ENCODE measurements at places on chromosomes 2 and 18.

GRCh38 chr2:46699934-46700256 is 215.7 kb downstream of the MCFD2 start:
- no peak for DNase-seq

DNA sequence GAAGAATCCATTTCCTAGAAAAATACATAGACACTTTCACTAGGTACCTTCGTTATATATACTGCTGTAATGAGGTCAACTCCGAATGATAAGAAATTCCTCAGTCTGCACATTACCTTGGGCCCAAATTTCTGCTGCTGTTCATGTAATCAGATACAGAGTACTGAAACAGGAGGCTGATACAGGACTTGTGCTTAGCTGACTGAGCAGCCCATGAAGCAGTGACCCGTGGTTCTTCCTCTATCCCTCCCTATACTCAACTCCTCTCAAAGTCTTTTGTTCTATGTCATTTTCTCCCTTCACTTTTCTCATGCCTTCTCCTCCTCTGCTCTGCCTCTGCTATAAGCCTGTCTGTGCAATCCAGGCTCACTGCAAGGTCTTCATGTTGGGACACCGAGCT is 57.5 kb upstream of the ST8SIA5 start:
- no peak for DNase-seq

- DNase-seq: no peak
These were observed 750.8 kb upstream of the ACVR2A start for GRCh38 chr2:147094077-147094476.

- DNase-seq: no peak
These were observed 147.6 kb downstream of the HDAC4 start for GRCh38 chr2:239253264-239253663.

DNA sequence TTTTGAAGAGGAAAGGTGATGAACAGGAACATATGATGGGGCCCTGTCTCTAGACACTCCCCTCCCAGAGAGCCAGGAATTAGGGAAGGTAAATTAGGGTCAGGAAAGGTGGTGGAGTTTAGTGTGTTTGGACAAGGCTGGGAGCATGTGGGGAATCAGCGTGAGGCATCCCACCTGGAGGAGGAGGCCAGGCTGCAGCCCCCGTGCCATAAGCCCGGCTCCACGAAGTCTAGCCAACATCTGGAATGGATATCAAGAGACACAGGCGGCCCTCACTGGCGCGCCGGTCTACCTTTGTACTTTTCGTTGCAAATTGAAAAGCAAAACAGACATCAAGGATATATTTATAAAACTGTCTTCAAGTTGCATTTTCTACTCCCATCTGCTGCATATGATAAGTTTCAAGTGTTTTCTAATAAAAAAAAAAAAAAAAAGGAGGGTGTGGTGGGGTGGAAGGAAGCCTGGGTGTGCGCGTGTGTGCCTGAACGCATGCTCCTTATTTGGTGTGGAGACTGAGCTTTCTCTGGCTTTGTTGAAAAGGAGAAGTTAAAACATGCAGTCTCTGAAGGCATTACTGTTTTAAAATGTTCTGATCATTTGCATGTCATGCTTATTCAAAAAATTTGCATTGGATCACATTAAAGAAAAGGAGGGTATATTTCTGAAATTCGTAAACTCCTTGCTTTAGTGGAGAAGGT is 546.7 kb upstream of the ID2 start:
- no peak for DNase-seq

- no peak for DNase-seq
These were observed 33.7 kb downstream of the FASTKD2 start for GRCh38 chr2:206799083-206799482.

- DNase-seq: no peak
These were observed 709 bp downstream of the PTPN2 start for GRCh38 chr18:12883372-12883683.

DNA sequence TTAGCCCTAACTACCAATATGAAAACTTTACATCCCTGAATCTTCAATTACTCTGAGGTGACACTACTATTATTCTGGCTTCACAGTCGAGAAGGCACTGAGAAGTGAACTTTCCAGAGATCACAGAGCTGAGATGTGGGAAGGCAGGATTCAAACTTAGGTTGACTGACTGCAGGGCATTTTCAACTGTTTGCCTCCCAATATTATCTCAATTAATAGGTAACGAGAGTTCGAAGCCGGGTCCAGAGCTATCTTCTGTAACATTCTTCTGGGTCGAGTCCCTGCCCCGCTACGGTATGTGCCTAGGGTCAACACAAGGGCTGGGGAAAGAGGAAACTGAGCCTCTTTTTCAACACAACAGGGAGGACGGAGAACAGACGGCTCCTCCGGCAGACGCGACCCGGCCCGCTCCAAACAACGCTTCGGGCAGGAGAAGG is 740 bp downstream of the CHMP3 start:
- DNase-seq: no peak

- no peak for DNase-seq
These were observed 3.7 kb upstream of the AFF3 start for GRCh38 chr2:100145893-100146656.

DNA sequence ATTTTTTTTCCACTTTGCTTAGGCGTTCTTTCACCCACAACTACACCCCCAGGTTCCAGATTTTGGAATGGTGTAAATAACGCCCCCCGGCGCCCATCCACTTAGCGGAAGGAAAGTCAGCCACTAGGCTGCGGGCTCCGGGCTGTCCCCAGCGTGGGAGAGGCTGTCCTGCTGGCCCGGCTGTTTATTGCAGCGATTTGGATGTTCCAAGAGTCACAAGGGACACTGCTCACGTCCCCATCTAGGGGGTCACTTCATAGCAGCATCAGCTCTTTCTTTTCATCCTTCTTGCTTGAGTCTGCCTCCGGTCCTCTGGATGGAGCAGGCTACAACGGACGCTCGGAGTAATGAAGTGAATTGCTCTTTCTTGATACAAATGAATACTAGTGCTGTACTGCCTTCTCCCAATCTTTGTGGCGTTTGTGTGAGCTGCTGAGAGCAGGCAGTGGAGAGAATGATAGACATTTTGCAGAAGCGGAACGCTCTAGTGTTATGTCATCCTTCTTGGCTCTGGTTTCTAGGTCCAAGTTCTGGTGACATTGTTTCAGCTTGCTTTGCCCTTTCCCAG is 50.7 kb upstream of the PAIP2B start:
- peak; percentile 21 for DNase-seq

GRCh38 chr2:121480826-121481225 is 49.9 kb upstream of the RNU4ATAC start:
- DNase-seq: no peak

- DNase-seq: no peak
These were observed 3.1 kb upstream of the TMEM185B start for GRCh38 chr2:120226316-120226715.

- DNase-seq: no peak
These were observed 21.8 kb downstream of the ATG4B start for GRCh38 chr2:241659150-241659739.

DNA sequence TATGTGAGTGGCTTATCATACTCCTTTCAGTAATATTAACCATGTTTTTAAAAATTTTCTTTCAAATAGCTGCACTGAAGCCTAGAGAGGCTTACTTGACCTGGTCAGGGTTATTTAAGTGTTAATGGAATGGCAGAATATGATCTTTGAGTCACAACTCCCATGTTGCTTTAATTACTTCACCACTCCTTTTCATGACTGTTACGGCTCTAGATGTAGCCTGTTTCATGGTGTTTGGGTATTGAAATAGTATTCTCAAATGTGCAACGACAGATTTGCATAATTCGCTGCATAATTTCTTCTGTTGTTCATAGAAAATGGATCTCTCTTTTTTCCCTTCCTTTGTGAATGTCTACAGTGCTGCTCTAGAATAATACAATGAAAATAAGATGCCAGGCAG is 51.6 kb upstream of the PLA2R1 start:
- DNase-seq: no peak

GRCh38 chr18:9721893-9722550 is 13.9 kb downstream of the RAB31 start:
- DNase-seq: no peak

DNA sequence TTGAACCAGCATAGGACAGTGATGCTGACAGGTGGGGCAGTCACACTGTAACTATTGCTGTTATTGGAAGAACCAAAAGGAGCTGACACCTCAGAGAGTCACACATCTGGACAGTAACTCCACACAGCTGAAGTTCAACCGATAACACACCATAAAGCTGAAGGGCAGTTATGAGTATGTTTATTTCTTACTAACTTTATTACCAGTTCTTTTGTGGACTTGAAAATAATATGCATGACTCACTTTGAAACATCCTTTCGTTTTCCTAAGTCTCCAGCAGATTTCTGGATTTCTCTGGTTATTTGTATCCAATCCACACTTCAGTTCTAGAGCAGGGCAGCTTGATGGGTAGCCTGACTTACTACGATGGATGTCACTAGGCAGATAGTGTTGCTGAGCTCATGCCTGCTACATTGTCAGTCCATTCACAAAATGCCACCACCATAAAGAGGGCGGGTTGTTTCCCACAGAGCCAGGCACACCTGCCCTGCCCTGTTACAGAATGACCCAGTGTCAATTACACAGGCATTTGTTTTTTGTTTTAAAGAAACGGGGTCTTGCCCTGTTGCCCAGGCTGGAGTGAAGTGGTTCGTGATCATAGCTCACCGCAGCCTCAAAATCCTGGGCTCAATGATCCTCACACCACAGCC is 8.4 kb upstream of the AGBL5 start:
- DNase-seq: no peak

DNA sequence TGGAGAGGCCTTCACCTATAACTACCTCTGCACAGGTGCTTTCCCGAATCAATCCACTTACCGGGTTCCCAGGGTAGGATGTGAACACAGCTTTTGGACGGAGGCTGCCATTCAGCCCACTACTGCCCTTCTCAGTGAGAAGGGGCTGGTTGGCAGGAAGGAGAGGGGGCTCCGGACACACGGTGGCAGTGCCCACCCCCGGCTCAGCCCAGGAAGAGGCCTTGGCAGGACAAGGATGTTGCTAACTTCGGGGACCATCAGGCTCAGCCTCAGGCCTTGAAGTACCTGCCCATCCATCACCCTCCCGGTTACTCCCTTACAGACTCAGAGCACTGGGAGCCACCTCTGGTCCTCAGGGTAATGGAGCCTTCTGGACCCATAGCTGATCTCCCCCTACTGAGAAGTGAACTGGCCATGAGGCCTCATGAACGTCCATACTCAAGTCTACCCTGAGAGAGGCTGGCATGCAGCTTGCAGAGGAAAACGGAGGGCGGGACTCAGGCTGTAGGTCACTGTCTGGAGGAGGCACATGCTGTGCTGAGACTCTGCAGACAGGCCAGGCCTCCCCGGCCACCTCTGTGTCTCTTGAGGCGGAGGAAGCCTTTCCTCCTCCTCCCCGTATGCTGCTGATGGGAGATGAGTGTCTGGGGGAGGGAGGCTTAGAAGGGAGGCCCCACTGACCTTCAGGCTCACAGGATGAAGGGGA is 191.0 kb downstream of the TWIST2 start:
- DNase-seq: no peak

- no peak for DNase-seq
These were observed 26.1 kb downstream of the CDC42EP3 start for GRCh38 chr2:37645362-37645761.

DNA sequence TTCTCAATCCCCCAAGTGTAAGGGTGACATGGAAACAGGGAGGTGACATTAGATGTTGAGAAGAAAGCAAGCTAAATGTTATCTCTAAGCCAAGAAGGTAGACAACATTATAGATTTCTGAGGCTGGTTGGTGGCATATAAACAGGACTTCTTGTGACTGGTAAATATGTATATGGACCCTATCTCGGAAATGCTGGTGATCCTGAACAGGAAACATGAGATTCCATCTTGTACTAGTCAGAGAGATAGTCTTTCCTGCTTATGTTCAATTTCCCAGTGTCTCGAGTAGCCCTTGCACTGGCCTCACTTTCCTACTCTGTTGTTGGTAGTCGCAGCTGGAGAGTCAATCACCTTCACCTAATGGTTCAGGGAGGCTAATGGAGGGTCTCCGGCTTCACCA is 26.8 kb downstream of the MOGAT1 start:
- DNase-seq: no peak

GRCh38 chr2:30625701-30626100 is 178.7 kb downstream of the LCLAT1 start:
- DNase-seq: no peak

- DNase-seq: no peak
These were observed 157.6 kb downstream of the LPIN1 start for GRCh38 chr2:11904029-11904428.

GRCh38 chr2:121030523-121030922 is 254.5 kb downstream of the TFCP2L1 start:
- no peak for DNase-seq

DNA sequence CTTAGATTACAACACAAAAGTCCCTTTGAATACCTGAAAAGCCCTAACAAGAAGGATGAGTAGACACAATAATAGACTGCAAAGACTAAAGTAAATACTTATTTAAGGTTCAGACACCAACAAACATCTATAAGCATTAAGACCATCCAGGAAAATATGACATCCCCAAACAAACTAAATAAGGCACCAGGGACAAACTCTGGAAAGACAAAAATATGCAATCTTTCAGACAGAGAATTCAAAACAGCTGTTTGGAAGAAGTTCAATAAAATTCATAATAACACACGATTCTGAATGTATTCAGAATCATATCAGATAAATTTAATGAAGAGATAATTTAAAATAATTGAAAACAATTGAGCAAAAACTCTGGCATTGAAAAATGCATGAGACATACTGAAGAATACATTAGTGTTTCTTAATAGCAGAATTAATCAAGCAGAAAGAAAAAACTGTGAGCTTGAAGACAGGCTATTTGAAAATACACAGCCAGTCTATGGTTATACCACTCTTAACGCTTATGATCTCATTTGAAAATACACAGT is 1388.8 kb downstream of the DSC3 start:
- no peak for DNase-seq

DNA sequence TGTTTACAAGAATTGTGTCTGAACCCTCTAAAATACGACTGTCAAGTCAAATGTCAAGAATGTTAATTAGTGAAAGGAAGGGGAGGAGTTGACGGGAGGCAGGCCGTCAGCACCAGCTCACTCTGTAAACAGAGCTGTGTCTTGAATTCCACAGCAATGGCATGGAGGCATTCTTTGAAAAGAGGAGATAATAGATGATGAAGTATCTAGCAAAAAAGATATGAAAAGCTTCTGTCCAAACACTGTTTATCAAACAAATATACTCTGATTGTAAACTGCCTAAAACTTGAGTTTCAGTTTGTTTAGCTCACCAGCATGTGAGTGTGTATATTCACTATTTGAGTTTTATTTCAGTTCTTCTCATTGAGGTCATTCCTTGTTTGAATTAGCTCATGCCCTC is 94.7 kb upstream of the CDC42EP3 start:
- DNase-seq: no peak

GRCh38 chr2:226763320-226763719 is 36.3 kb downstream of the IRS1 start:
- DNase-seq: no peak

All from T-helper 2 cell treated with Interferon-gamma antibody and Interleukin-4, amounts not matched to agents 5 μg/mL and 100 μg/mL, for 36 hours (primary cell).